Activated CD8-positive, alpha-beta memory T cell treated with anti-CD3 and anti-CD28 coated beads, Interleukin-2, amount 10 ng/mL, durations not matched to agents 7 days and 5 days (primary cell): ENCODE measurements at places on chromosomes 7 and 10. TPM values are rescaled to one million over a fixed set of nuclear protein-coding genes. Genes with fewer than 3 reads are reported as not detected.

DNA sequence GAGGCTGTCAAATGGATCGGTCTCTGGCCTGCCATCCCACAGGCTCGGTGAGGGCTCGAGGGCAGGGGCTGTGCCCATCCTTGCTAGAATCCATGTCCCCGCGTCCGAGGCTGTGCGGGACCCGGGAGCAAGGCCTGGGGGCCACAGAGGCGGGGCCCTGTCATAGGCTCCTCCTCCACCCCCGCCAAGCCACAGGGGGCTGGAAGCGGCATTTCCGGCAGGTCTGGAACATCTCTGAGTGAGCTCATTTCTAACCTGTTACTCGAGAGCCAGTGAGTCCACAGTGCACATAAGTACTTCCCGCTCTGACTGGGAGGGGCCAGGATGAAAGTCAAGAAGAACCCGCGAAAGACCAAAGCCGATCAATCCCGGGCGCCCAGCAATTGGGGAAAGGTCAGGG lies 57.6 kb downstream of the NKX6-2 start:
- DNase-seq, result no peak

- DNase-seq, result no peak
Measured at GRCh38 chr10:88289342-88289741, 293.8 kb downstream of the RNLS start.

GRCh38 chr10:132431537-132432175 lies 34.7 kb downstream of the PWWP2B start:
- no peak for DNase-seq

- no peak for DNase-seq
Measured at GRCh38 chr10:62584731-62585130, 210.6 kb downstream of the ZNF365 start.

DNA sequence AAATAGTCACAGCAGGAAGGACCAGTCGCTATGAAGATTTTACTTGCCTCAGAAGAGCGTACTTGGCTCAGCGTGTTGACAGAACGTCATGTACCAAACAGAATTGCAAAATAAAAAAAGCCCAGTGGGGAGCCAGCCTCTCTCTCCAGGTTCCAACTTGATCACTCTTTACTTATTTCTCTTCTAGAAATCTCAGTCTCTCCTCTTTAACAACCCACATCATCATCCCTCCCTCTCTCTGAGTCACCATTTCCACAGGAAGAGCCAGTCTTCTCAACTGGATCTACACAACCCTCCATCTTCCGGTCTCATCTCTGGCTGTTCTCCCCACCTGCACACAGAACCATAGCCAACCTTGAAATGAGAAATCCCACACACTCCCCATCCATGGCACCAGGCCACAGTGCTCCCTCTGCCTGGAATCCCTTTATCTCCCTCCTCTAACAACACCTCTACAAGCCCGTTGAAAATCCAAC lies 718.3 kb downstream of the GRID1 start:
- no peak for DNase-seq

- peak; percentile 73 for DNase-seq
Measured at GRCh38 chr10:96513698-96514561, at the start of gene TLL2. Gene TLL2 (minus strand): TSS chr10:96513926. CDS start chr10:96513685, 241 bp downstream.

DNA sequence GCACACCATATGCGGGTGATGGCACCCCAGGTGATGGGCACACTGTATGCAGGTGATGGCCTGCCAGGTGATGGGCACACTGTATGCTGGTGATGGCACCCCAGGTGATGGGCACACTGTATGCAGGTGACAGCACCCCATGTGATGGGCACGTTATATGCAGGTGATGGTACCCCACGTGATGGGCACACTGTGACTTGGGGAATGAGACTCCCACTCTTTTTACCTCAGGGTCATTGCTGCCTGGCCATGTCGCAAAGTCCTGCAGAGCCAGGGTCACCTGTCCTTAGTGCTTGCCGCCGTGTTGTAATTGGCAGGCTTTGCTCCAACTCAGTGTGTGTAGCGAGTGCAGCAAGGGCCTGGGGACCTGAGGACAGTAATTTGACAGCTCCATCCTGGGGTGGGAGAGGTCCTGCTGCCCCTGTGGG lies 7.6 kb upstream of the CCDC201 start:
- DNase-seq, result no peak

DNA sequence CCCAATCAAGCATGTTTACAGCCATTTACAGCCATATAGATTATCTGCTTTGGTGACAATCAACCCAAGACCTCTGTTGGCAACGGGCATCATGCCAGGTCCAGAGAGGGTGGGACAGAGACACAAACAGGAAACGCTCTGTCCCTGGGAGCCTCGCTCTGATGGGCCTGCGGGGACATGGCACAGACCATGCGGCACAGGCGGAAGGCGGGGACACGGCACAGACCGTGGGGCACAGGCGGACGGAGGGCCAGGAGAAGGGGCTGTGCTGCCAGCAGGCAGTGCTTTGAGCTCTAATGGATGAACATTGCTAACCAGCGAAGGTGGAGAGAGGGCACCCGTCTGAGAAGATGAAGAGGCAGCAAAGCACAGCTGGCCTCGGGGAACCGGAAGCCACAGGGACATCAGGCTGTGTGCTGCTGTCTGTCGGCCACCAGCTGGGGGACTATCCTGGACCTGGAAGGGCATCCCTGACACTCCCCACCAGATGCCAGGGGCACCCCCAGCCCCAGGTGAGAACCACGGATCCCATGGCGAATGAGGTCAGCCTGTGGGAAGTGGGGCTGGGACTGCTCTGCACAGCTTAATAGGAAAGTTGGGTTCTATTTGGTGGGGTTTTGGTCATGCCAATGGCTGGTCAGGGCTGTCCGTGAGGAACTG lies 61.0 kb downstream of the DIP2C start:
- DNase-seq, result no peak

GRCh38 chr10:61992671-61993668 lies 91.5 kb downstream of the ARID5B start:
- DNase-seq, result peak; percentile 78

- DNase-seq, result no peak
Measured at GRCh38 chr7:73908123-73908611, 47.2 kb downstream of the TMEM270 start.

- DNase-seq, result no peak
Measured at GRCh38 chr7:24778543-24779282, 21.4 kb upstream of the GSDME start.

- DNase-seq, result peak; percentile 38
Measured at GRCh38 chr10:86936661-86937501, 20.5 kb downstream of the MMRN2 start.

DNA sequence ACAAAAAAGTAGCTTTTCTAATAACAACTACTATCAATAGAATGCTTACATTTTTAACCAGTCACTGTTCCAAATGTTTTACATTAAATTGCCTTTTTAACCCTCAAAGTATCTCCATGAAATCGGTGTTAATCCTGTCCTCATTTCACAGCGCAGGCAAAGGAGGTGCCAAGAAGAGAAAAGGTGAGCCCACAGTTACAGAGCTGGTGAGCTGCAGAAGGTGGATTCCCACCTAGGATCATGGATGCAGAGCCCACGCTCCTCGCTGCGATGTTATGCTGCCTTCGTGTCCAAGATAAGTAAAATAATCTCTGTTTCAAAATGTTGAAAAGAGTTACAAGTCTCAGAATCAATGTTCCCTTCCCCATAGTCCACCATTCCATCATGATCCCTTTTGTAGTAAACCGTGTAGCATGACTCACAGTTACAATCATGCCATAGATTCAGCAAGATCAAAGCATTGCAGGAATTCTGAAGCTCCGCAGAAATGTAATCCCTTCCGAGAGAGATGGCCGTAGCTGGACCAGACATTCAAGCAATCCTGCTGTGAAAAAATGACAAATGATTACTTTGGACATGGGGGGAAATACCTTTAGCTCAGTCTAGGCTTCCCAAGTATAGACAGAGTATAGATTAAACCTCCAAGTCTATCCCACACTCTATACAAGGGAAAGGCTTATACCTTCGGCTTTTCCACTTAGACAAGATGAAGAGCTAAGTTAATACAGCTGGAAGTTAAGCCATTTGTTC lies 394.7 kb upstream of the AKR1E2 start:
- DNase-seq, result no peak

DNA sequence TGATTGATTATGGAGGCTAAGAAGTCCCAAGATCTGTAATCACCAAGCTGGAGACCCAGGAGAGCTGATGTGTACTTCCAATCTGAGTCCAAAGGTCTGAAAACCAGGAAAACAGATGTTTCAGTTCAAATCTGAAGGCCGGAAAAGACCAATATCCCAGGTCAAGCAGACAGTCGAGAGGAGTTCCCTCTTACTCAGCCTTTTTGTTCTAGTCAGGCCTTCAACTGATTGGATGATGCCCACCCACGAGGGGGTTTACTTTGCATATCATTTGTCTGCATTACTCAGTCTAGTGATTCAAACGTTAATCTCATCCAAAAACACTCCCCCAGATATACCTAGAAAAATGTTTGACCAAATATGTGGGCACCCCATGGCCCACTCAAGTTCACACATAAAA lies 7.4 kb upstream of the ARID5B start:
- no peak for DNase-seq

GRCh38 chr7:121329191-121330052 lies 622 bp downstream of the WNT16 start:
- DNase-seq, result peak; percentile 60

GRCh38 chr7:128936798-128937197 lies 929 bp upstream of the IRF5 start:
- DNase-seq, result no peak

GRCh38 chr10:21039721-21040120 lies 142.6 kb upstream of the NEBL start:
- DNase-seq, result no peak

DNA sequence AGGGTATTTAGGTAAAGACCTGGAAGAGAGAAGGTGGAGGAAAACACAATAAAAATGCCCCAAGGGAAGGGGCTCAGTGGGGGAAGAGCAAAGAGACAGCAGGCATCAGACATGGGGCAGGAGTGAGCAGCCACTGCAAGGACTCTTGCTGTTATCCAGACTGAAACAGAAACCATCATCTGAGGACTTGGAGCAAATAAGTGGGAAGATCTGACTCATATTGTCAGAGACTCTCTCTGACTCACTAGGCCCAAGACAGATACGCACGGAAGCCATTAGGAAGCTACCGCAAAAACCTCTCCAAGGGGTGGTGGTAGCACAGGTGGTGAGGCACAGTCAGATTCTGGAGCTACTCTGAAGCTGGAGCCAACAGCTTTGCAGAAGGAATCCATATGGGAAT lies 110.7 kb downstream of the RNF32 start:
- DNase-seq, result peak; percentile 78

DNA sequence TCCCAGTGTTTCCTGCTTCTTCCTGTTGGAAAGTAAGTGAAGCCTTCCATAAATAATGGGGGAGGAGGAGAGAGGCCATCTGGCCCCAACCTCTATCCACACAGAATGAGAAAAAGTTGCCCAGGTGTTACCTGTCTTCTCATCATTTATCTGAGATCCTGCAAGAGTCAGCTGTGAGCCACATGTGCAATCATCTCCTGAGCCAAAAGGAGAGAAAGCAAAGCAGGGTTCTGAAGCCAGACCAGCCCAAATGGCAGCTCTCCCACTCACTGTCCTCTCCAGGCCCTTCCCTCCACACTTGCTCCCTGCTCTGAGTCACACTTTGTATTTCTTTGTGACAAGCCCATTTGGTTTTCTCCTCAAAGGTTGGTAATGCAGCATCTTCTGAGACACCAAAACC lies 65.9 kb downstream of the FAM204A start:
- no peak for DNase-seq

GRCh38 chr7:131249483-131249882 lies 78.2 kb upstream of the MKLN1 start:
- DNase-seq, result no peak

DNA sequence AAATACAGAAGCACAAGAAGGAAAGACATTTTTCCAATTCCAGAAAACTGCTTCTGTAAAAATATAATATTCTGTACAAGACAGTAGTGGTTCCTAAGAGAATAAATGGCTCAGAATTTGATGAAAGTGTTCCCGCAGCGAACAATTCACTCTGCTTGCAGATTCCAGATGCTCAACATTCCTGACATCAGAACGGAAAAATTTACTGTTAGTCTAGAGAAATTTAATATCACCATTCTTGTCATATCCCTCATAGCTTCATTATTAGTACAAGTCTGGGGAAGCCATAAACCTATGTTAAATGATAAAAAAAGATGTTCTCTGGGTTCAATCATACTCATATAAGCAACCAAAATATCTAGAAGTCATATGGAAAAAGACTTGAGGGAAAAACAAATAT lies 83.6 kb downstream of the MPP7 start:
- no peak for DNase-seq

- no peak for DNase-seq
Measured at GRCh38 chr10:27223964-27224363, 16.6 kb downstream of the ACBD5 start.

GRCh38 chr10:33381451-33382215 lies 47.2 kb upstream of the NRP1 start:
- no peak for DNase-seq

DNA sequence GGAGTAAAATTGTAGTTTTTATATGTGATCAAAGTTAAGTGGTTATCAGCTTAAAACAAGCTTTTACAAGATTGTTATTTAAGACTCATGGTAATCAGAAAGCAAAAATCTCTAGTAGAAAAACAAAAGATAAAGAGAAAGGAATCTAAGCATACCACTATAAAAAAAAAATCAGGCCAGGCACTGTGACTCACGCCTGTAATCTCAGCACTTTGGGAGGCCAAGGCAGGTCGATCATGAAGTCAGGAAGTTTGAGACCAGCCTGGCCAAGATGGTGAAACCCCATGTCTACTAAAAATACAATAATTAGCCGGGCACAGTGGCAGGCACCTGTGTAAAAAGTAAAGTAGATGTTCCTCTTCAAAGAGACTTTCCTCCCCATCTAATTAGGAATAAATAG lies 265.9 kb upstream of the NRP1 start:
- no peak for DNase-seq

- DNase-seq, result peak; percentile 45
Measured at GRCh38 chr10:49679480-49679893, at the start of gene C10orf53. Gene C10orf53 (plus strand): TSS chr10:49679651. CDS start chr10:49679698, 47 bp downstream.

The TRIM50 gene
- total RNA-seq, result not detected

The CDK13 gene
- total RNA-seq, result 43.9 TPM

The TSPAN12 gene
- total RNA-seq, result not detected

The ACBD7 gene
- 1.9 TPM for total RNA-seq

The OLAH gene
- 0.79 TPM for total RNA-seq

The ACTA2 gene
- total RNA-seq, result 28.2 TPM

The FAM241B gene
- 2.6 TPM for total RNA-seq

The BICC1 gene
- total RNA-seq, result not detected

The NCF1 gene
- total RNA-seq, result 0.30 TPM

The TMEM130 gene
- total RNA-seq, result not detected

The PLXDC2 gene
- 0.05 TPM for total RNA-seq

The LRIT1 gene
- total RNA-seq, result not detected

The ERVW-1 gene
- total RNA-seq, result not detected

The BHLHA15 gene
- not detected for total RNA-seq

The HACD1 gene
- 6.6 TPM for total RNA-seq

The PITX3 gene
- total RNA-seq, result not detected

The CHAT gene
- not detected for total RNA-seq

The GCK gene
- total RNA-seq, result not detected
